ENCODE measurements at places on chromosomes 2 and 18.

DNA sequence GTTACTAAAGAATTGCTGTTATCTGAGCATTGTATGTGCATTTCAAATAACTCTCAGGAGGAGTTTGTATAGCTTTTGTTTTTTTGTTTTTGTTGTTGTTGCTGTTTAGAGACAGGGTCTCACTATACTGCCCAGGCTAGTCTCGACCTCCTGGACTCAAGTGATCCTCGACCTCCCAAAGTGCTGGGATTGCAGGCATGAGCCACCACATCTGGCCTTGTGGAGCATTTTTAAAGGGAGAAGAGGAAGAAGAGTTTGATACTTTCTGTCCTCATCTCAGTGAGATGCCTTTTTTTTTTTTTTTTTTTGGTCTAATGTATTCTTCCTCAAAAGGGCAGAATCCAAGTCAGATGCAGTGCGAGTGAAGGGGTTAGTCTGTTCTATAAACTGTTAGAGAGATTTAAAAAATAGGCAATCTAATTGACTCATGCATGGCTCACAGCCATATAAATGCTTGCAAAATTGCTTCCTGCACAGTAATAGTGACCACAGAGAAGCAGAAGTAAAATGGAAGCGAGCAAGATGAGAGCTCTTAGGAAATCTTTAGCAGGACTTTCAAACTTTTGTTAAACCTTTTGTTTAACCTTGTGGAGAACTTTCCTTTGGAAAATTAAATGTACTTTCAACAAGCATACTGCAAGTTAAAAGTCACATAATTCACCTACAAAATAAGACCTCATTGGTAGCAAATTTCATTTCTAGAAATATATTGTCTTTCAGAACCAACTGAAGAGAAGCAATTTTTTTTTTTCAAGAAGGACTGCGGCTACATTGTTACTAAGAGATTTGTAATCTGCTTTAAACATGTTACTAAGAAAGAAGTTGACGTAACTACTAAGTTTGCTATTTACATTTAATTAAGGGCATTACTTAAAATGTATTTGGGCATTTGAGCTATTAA is 52.3 kb upstream of the ROCK1 start:
- DNase-seq = no peak

- DNase-seq = no peak
Observed at GRCh38 chr2:190947711-190948251, 66.2 kb downstream of the STAT1 start.

DNA sequence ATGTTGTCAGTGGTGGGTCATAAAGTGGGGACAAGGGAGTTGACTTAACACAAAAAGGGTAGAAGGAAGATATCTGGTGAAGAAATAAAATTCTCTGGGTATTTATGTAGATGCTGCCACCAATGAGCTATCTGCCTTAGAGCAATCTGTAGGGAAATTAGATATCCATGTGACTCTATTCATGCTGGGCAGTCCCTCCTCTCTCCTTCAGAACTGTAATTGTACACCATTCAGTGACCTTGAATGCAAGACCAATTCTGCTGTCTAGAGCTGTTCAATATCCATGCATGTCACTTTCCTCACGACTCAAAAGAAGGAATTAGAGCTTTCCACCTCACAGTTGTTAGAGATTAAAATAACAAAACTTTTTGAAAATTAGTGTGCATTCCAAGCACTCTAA is 28.6 kb upstream of the TDRD15 start:
- DNase-seq = no peak

DNA sequence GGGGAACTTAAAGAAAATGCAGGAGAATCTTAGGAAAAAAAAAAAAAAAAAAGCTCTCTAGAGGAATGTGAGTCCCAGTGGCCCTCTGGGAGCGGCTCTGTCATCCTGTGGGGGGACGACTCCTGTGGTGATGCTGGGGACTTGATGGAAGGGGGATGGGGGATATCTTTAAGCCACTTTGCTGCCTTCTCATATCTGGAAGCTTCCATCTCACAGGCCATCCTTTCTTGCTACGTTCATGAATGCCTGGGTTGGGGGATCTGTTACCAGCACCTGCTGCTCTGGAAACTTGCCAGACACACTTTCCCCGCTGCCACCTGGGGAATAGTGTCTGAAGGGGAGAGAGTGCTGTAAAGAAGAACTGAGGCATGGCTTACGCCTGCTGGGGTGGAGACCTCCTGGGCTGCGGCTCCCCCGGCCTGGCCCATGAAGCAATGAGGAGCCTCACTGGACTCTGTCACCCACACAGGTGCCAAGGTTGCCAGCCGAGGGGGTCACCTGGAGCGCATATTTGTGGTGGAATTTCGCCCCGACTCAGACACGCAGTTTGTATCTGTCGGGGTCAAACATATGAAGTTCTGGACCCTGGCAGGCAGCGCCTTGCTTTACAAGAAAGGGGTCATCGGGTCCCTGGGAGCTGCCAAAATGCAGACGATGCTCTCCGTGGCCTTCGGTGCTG is 92.8 kb downstream of the RTN4 start:
- no peak for DNase-seq

GRCh38 chr2:134536296-134536695 is 182.5 kb downstream of the TMEM163 start:
- no peak for DNase-seq

- no peak for DNase-seq
Observed at GRCh38 chr2:88683160-88684021, 8.1 kb upstream of the RPIA start.

- DNase-seq = no peak
Observed at GRCh38 chr2:19274439-19274838, 84.0 kb downstream of the OSR1 start.

GRCh38 chr2:91477731-91478672 is 2786.5 kb downstream of the RPIA start:
- peak; percentile 54 for DNase-seq

DNA sequence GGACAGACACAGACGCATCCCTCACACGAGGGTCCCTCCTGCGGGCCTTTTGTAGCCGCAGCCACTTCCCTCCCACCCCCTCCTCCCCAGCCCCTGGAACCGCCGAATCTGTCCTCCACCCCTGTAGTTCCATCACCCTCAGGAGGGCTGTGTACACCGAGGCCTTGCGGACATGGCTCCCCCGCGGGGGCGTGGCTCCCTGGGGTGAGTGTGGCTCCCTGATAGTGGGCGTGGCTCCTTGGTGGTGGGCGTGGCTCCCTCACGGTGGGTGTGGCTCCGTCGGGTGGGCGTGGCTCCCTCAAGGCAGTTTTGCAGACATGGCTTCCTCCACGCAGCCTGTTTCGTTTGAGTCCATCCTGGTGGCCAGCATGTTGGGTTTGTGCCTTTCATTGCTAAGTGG is 420.7 kb upstream of the SALL3 start:
- peak; percentile 77 for DNase-seq

DNA sequence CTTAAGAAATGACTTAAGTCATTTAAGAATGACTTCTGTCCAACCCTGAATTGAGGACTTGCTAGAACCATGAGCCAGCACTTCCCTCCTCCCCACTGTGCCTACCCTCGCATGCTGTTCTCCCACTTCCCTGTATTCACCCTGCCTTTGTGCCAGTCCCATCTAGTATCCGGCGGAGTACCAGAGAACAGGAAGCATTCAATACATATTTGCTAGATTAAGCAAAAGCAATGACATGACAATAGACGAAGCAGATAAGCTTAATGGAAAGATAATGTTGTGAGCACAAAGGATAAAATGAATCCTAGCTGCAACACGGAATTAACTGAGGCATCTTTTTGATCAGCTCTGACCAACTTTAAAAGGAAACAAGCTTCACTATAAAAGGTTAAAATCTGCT is 328.5 kb downstream of the TDRD15 start:
- DNase-seq = no peak

- no peak for DNase-seq
Observed at GRCh38 chr2:220065581-220065980, 438.2 kb downstream of the SLC4A3 start.

- DNase-seq = no peak
Observed at GRCh38 chr18:47410139-47410538, 158.7 kb upstream of the SKOR2 start.

DNA sequence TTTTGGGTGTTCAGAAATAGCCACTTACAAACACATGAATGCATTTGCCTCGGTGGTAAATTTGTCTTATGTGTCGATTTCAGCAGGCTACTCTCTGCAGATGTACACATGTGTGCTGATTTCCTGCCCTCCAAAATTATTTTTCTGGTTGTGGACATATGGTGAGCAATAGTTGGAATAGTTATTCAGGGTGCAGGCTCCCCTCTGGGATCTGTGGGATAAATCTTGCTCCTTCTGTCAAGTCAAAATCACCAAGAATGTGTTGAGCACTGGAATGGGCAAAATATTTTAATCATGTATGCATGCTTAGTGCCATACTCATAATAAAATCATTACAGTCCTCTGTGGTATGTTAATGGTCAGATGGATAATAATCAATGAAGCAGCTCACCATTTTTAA is 684.5 kb downstream of the BCL11A start:
- DNase-seq = no peak

- DNase-seq = no peak
Observed at GRCh38 chr2:160942476-160943142, 217.6 kb upstream of the TANK start.

DNA sequence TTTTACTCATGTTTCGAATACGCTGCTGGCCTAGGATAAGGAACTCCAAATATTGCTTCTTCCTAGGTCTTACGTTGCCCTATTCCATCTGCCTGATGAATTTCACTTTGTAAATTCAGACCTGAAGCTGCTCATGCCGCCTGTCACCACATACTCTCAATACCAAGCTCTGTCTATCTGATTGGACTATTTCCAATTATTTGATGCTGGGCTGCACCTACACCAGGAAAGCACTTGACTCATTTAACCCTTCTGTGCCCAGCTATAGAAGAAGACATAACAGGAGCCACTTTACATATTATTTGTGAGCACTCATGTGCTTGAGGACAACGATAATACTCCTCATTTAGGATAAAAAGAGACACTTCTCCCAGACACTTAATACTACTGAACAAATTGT is 1293.9 kb upstream of the LRRTM1 start:
- no peak for DNase-seq

GRCh38 chr2:238406221-238406997 is 20.3 kb upstream of the ASB1 start:
- no peak for DNase-seq
